ENCODE measurements at places on chromosomes 4 and X.

GRCh38 chr4:26173619-26174018, 147.2 kb upstream of the RBPJ start:
- DNase-seq = no peak

DNA sequence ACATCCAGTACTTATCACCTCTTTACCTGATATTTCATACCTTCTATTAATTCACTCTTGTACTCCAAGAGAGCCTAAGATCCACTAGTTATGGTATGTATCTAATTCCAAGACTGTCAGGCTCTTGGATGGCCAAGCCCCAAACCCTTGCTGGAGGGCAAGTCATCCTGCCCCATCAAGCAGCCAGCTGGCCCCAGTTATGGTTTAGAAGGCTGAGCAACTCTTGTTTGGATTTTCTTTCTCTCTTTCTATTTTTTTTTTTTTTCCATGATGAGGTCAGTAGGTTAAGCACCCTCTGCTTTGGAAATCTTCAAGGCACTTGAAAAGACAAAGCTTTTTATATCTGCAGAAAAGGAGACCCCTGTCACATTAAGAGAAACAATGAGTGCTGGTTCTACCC, 10.9 kb upstream of the FGF16 start:
- no peak for DNase-seq

- DNase-seq = no peak
These were observed 505.5 kb downstream of the ANKRD50 start for GRCh38 chr4:124206779-124207605.

DNA sequence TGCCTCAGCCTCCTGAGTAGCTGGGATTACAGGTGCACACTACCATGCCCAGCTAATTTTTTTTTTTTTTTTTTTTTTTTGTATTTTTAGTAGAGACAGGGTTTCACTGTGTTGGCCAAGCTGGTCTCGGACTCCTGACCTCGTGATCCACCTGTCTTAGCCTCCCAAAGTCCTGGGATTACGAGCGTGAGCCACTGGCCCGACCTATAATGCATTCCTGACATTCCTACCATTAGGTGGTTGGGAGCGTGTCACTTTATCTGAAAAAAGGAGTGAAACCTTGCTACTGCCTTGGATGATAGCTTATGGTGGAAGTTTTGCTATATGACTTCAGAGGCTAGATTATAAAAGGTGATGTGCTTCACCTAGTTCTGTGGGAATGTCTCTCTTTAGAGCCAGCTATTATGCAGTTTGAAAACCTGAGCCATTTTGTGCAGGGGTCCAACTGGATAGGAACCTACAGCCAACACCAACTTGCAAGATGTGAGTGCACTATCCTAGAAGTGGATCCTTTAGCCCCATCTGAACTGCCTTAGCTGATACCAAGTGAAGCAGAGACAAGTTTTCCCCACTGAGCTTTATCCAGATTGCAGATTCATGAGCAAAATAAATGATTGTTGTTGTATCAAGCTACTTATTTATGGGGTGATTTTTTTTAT, 29.8 kb upstream of the EMCN start:
- no peak for DNase-seq

DNA sequence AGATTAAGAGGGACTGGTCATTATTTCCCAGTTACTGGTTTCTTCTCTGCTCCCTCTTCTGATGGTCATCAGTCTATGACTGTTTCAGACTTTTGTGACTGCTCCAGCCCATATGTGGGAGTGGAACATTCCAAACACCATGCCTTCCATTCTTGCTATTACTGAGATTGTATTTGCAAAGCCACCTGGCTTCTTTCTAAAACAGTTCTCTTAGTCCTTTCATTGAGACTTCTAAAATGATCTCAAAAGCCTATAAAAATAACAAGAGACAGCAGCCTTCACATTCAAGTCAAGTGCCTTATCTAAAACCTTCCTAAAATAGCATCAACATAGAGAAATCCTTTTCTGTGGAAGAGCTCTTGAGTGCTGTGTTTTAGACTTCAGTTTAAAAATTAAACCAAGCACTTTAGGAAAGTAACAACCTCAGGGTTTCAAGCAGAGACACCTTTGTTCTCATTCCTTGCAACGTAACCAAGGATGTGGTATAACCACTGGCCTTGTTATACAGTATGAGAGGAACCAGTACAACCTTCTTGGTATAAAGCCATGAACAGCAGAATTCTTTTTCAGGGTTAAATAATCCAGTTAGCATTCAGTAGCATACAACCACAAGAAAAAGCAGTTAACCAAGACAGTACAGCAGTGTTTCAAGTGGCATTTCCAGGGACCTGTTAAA, 97.1 kb downstream of the NFKB1 start:
- no peak for DNase-seq

- peak; percentile 50 for DNase-seq
These were observed 440.9 kb downstream of the MID1IP1 start for GRCh38 chrX:39242187-39242586.

GRCh38 chr4:99642725-99643489, 14.7 kb downstream of the C4orf54 start:
- DNase-seq = no peak

DNA sequence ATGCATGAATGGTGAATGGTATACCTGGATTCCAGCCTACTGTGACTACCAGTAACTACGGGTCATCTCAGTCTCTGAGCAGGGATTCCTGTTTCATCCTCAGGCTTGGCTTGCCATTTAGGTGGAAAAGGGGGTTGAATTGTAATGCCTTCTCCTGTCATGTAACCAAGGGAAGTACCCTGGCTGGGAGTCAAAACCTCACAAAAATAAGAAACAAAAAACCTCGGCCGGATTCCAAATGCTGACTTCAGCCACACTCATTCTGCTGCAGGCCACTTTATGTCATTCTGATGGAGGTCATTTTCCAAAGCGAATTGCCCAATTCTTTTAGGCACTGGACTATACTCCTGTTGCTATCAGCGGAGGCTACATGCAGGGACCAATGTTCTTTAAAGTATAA, 324.7 kb downstream of the LDB2 start:
- DNase-seq = no peak

DNA sequence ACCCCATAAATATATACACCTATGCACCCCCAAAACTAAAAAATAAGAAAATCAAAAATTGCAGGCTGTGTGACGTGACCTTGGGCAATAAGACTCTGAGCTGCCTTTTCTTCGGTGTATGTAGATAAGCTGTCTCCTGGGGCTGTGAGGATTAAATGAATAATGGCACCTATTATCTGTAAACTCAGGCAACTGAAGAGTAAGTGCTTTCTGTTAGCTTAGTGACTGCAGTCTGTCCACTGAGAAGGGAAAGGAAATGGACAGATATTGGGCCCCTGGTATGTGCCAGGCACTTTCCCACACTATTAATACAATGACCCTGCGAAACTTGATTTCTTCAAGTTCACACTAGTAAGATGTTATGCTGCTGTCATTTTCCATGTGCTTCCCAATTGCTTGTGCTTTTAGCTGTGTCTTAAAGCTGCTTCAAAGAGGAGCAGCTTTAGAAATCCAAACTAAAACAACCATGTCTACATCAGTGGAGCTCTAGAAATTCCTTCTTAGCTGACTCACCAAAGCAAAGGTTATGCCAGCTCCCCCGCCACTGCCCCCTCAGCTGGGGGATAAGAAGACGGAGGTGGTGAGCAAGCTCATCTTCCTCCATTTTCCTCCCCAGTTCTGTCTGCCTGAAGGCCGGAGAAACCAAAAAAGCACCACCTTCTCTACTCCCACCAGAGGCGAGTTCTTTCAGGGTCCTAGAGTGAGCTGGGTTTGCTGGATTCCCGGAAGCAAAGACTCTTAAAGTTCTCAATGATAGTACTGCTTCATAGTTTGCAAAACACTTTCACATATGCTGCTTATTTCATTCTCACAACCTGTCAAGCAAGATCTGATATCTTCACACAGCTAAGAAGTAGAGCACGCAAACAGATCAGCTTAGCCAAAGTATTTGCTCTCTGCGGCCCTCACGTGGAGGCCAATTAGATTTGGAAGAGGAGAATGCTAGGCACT, 8.8 kb upstream of the DGAT2L6 start:
- DNase-seq = no peak

GRCh38 chr4:20565075-20565721, 135.1 kb upstream of the PACRGL start:
- no peak for DNase-seq

GRCh38 chr4:145709843-145710242, 29.9 kb downstream of the C4orf51 start:
- no peak for DNase-seq

DNA sequence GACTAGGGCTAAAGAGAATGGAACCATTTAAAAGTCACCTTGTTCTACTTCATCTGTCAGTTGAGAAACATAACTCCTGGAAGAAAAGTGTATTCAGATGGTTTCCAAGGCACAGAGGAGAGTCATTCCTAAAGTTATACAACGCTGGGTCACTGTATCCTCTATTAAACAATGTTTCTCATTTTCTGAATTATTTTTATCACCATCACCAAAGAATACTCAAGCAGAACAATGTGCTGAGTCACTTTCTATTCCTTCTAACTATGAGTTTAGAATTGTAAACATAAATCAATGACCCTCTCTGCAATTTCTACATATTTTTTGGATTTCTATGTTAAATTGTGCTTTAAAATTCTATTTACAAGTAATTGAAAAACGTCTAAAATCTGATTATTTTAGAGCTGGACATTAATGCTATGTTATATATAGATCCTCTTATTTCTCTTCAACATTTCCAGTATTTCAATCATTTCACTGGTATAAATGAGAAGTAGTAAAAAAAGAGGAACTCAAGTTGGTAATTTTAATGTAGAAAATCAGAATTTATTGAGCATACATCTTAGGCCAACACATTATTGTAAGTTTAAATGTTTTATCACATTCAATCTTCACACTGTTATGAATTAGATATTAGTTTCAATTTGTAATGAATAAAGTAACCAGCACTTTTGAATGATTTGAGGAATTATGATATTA, 7.5 kb downstream of the DTHD1 start:
- no peak for DNase-seq

DNA sequence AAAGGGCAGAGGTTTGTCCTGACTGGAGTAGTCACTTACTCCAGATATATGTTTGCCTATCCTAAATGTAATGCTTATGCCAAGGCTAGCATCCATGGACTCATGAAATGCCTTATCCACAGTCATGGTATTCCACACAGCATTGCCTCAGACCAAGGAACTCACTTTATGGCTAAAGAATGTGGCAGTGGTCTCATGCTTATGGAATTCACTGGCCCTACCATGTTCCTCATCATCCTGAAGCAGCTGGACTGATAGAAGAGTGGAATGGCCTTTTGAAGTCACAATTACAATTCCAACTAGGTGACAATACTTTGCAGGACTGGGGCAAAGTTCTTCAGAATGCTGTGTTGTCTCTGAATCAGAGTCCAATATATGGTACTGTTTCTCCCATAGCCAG, 1014.8 kb downstream of the RAPGEF2 start:
- no peak for DNase-seq

DNA sequence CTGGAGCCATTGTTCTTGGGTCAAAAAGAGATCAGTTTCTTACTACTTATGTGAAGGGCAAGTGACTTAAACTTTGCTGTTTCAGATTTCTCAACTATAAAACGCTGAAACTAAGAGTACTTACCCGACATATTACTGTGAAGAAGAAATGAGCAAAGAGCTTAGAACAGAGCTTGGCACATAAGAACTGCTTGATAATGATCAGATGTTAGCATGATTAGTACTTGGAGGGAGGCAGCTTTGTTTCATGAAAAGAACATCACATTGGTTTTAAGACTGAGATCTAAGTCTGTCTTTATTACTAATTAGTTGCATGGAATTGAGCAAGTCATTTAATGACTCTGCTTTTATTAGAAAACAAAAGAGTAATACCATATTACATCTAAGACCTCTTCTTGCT, 169.1 kb downstream of the ARHGAP24 start:
- DNase-seq = no peak

GRCh38 chr4:58247792-58248191, 1137.6 kb upstream of the IGFBP7 start:
- DNase-seq = no peak

DNA sequence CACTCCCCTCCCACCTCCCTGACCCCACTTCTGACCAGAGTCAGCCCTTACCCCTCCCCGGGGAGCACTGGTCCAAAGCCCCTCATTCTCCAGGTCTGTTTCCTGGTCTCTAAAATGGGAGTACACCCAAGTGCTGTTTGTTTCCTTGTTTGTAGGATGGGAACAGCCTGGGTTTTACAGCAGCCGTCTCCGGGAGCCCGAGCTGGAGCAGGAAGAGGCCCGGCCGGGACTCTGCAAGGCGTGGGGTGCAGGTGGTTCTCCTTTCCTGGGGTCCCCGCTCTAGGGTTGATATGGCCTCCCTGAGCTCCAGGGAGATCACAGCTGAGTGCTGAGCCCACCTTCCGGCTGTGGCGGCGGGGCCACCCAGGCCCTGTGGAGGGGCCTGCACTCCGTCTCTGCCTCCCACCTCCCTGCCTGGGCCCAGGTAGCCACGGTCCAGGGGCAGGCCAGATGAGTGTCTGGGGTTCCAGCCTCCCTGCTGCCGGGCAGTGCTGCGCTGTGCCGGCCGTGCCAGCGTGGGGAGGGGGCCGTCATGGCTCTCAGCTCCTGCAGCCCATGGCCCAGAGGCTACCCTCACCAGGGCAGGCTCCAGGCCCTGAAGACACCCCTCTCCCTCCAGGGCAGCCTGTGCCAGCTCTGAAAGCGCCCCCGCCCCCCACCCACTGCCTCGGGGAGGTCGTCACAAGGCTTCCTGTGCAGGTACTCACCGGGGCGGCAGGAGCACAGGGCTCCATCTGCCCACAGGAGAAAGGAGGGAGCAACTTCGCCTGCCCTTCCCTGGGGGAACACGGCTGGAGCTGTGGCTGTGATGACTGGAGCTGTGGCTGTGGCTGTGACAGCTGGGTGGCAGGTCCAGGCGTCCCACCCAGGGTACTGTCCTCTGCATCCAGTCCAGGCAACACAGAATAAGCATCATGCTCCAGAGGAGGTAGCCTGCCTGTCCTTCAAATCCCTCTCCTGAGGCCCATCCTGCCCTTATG, 98.8 kb downstream of the ADRA2C start:
- DNase-seq = no peak

DNA sequence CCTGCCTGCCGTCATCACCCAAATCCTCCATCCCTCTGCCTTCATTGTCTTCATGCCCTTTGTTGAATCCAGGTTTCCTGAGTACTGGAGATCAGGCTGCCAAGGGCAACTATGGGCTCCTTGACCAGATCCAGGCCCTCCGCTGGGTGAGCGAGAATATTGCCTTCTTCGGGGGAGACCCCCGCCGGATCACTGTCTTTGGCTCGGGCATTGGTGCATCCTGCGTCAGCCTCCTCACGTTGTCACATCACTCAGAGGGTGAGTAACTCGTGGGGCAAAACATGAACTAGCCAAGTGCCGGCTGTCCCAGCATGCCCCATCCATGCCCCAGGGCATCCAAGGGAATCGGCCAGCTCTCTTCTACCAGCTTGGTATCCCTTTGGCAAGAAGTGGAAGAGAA, 19.4 kb downstream of the NLGN3 start:
- no peak for DNase-seq

Data from CD8-positive, alpha-beta T cell (primary cell).